Hepatic stellate cell (primary cell): ENCODE measurements at places on chromosomes 1 and 21.

GRCh38 chr1:25609921-25610320 is 6.7 kb upstream of the MAN1C1 start:
- DNase-seq, result no peak

GRCh38 chr1:234498448-234499118 is 19.6 kb upstream of the TARBP1 start:
- DNase-seq, result no peak

- no peak for DNase-seq
Measured at GRCh38 chr1:14602136-14602535, 3.7 kb downstream of the KAZN start.

DNA sequence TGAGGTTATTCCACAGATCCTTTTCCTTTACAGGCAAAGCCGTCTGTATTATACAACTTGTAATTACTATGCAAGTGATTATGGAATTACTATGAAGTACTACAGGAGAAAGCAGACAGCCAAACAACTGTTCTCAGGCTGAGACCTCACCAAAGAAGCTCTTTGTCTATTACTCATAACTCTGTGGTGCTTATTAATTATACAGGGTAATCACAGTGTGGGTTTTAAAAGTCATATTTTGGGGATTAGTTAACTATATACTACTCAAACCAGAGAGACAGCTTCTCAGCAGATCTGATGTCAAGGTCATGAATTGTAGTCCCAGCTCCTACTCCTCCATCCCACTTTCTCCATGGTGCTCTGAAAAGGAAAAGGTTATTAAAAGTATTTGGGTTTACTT is 49.6 kb downstream of the CTTNBP2NL start:
- DNase-seq, result no peak

DNA sequence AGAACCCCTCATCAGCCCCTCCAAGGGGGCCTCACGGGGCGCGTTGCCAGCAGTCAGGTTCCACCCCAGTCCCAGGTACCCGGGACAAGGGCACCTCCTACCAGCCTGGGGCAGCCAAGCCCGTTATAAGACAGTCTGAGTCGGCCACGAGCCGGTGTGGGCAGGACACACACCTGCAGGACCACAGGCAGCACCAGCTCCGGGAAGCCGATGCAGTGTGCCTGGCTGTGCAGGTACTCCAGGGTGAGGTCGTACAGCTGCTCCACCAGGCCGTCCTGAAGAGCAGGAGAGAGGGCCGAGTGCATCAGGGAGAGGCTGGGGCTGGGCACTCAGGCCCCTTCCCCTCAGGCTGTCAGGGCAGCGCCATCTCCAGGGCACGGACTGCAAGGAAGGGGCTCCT is 11.1 kb downstream of the NOC2L start:
- DNase-seq, result no peak

GRCh38 chr1:53946252-53947171 is at the start of gene LRRC42:
Gene LRRC42 (plus strand): TSS chr1:53946350. CDS start chr1:53952000, 5,650 bp downstream.
- no peak for DNase-seq

DNA sequence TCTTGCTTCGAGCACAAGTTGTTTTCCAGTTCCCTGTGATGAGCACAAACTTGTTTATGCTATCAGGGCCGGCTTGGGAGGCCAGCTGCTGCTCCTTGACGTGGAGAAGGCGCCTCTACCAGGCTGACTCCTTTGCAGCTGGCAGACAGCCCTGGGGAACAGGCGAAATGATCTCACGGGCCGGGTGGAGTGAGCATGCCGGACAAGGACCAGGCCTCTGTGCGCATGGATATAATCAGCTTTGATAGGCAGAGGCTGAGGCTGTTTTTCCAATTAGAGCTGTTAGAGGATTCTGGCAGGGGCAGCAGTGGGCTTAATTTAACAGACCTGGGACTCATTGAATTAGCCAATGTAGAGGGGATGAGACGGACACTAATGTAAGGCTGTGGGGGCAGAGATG is 38.9 kb downstream of the FAM163A start:
- peak; percentile 26 for DNase-seq

- DNase-seq, result no peak
Measured at GRCh38 chr1:227798078-227798802, 17.2 kb upstream of the PRSS38 start.

GRCh38 chr21:39972976-39973770 is 105.9 kb downstream of the PCP4 start:
- no peak for DNase-seq

DNA sequence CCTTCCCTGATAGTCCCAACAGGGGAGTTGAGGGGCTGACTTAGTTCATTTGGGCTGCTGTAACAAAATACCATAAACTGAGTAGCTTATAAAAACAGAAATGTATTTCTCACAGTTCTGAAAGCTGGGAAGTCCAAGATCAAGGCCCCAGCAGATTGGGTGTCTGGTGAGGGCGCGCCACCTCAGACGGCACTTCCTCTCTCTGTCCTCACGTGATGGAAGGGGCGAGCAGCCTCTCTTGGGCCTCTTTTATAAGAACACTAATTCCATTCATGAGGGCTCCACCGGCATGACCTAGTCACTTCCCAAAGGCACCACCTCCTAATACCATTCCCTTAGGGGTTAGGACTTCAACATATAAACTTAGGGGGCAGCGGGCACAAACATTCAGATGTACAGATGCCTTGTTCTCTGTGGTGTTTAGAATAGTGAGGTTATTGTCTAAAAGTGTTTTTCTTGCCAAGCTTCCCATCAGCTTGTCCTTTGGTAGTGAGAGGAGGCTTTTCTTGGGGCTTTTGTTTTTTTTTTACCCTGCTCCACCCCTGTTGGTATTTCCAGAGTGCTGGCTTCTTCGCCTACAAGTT is 20.3 kb downstream of the NIPAL3 start:
- DNase-seq, result no peak

GRCh38 chr1:87684713-87685205 is 356.1 kb downstream of the LMO4 start:
- DNase-seq, result peak; percentile 12

DNA sequence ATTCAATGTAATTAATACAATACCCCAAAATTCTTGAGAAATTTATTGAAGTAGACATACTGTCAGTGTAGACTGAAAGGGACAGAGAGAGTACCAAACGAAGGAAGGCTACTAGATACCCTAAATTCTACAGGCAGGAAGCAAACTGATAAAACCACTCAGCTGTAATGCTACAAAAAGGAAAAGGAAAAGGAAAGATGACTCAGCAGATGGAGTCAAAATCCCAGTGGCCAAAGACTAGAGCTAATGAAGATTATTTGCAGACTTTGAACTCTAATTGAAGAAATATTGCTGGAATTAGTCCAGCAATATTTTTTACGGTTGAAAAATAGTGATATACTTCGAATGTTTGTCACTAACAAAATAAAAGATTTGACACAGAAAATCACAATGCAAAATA is 671.9 kb downstream of the BRINP3 start:
- DNase-seq, result no peak

DNA sequence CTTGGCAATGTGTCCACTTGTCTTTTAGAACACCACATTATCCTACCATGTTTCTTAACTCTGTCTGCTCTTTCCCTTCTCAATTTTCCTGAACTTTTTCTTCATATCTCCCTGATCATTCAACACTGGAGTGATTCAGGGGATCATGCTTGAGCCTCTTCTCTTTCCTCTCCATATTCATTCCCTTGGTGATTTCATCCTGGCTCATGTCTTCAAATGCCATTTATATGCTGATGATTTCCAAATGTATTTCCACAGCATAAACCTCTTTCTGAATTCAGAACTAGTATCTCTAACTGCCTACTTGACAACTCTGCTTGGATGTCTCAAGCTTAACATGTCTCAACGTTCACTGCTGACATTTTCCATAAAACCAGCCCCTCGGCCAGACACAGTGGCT is 8.5 kb upstream of the IVL start:
- DNase-seq, result no peak

DNA sequence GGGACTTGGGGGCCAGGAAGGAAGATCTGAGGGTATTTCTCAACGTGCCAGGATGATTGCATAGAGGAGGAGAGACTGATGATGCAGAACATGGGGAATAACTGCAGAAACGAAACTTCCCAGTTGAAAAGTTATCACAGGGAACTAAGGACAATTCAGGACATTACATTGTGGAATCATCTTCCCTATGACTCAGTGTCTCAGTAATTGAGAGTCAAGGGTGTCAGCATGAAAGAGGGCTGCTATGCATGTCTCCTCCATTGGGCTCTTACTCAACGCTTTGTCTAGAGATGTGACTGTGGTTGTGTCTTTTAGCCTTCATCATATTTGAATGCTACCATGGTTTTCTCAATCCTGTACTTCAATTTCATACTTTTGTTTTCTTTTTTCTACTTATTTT is 48.9 kb upstream of the PTGFR start:
- no peak for DNase-seq

- no peak for DNase-seq
Measured at GRCh38 chr1:56934430-56935060, 31.3 kb downstream of the C8B start.

DNA sequence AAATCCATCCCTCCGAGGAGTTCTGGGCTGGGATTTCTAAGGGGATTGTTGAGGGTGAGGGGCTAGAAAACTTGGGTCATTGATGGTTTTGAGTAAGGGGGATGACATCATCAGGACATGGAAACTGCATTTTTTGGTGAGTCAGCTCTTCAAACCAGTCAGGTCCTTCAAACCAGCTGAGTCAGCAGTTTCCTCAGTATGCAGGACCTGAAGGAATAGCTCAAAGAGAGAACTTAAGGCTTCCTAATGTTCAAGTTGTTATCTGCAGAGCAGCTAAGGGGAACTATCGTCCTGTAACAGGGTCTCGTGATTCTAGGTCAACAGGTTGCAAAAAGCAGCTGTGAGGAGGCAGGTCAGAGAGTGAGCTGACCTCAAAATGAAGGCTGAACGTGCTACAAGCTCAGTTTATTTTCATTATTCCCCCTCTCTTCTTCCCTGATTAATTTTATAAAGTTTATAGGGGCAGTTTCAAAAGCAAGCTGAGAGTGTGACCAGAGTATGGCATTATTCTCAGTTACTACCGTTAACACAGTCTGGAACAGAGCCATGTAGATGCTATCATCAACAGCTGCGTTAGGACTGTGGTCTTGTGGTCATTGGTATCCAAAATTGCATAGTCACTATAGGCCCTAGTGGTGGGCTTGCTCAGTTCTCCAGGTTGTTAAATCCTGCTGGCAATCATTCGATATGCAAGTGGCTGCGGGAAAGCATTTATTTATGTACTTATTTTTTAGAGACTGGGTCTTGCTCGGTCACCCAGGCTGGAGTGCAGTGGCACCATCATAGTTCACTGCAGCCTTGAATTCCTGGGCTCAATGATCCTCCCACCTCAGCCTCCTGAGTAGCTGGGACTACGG is 10.7 kb upstream of the SDC3 start:
- DNase-seq, result no peak

GRCh38 chr1:185426848-185427247 is 109.8 kb upstream of the IVNS1ABP start:
- no peak for DNase-seq

DNA sequence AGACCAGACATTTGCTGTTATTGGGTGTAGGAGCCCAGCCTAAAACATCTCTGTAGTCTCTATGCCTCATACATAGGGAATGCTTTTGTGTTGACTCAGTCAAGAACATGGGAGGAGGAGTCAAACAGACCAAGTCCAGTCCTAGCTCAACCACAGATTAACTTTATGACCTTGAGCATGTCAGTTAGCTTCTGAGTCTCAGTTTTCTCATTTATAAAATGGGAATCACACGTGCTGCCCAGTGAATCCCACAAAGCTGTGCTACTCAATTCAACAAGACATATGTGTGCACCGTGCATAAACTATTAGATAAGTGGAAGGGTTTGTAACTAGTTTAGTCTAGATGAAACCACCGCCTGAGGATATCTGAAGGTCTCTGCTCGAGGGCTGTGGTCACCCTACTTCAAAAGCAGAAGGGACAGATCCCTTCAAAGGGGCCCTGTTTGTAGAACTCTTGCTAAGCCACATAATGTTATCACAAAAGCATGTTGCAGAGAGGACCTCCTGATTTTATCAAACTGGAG is 109.5 kb upstream of the NFIA start:
- DNase-seq, result peak; percentile 71

- DNase-seq, result no peak
Measured at GRCh38 chr21:37606549-37606948, 240.0 kb downstream of the DYRK1A start.

- DNase-seq, result no peak
Measured at GRCh38 chr1:160363951-160364735, 2.7 kb upstream of the NHLH1 start.
